PC-3 (cell line): ENCODE measurements at places on chromosomes 2 and 18. TPM values are rescaled to one million over a fixed set of nuclear protein-coding genes. Genes with fewer than 3 reads are reported as not detected.

The PSMA8 gene
- total RNA-seq: not detected in 2 replicates

DNA sequence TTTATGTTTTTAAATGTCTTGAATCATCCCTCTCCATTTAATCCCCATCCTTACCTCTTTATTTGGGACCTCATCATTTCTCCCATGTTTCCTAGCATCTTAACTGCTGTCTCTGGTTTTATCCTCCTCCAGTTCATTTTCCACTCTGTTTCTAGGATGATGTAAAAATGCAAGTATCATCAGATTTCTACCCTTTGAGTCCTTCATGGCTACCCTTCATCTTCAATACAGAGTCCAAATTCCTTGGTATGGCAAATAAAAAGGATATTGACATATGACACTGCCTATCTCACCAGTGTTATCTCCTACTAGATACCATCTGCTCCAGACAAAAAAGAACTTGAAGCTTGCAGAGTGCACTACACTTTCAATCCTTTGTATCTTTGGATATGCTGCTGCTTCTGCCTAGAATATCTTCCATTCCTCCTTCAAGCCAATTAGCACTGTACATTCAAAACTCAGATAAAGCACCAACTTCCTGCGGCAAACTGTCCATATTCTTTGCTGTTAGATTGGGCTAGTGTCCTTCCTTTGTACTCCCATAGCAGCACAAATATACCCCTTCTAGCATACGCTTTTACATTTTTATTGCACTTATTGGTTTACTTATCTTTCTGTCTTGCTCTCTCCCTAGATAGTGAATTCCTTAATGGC lies 24.6 kb upstream of the TLK1 start:
- H3K27ac ChIP-seq: 0 out of 2 replicates have a peak overlapping the region, but pooled peaks have one; percentile 7
- H3K4me1 ChIP-seq: peaks cover 16% of the 10 kb centered on the region
- no peaks in the 10 kb centered on the region for H3K36me3 ChIP-seq
- no peak for DNase-seq
- H3K27me3 ChIP-seq: no peaks in the 10 kb centered on the region

DNA sequence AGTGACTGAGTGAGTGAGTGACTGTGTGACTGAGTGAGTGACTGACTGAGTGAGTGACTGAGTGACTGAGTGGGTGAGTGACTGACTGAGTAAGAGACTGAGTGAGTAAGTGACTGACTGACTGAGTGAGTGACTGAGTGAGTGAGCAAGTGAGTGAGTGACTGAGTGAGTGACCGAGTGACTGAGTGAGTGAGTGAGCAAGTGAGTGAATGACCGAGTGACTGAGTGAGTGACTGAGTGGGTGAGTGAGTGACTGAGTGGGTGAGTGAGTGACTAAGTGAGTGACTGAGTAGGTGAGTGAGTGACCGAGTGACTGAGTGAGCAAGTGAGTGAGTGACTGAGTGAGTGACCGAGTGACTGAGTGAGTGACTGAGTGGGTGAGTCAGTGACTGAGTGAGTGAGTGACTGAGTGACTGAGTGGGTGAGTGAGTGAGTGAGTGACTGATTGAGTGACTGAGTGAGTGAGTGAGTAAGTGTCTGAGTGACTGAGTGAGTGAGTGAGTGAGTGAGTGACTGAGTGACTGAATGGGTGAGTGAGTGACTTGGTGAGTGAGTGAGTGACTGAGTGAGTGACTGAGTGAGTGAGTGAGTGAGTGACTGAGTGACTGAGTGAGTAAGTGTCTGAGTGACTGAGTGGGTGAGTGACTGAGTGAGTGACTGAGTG lies 13.3 kb downstream of the MAL start:
- no peak for DNase-seq
- H3K4me1 ChIP-seq: peaks cover 39% of the 10 kb centered on the region
- H3K4me3 ChIP-seq: no peak overlapping the region
- H3K27me3 ChIP-seq: no peaks in the 10 kb centered on the region
- no peak overlapping the region for H3K27ac ChIP-seq
- no peaks in the 10 kb centered on the region for H3K36me3 ChIP-seq

- no peak for DNase-seq
- H3K36me3 ChIP-seq: no peaks in the 10 kb centered on the region; the same call in 1 of the 2 replicates
- H3K4me1 ChIP-seq: peaks cover 24% of the 10 kb centered on the region
- no peaks in the 10 kb centered on the region for H3K27me3 ChIP-seq
- no peak overlapping the region for H3K4me3 ChIP-seq
Observed at GRCh38 chr2:201262718-201263117, 2.4 kb downstream of the CASP8 start.

The AQP4 gene
- not detected in 2 replicates for total RNA-seq

GRCh38 chr2:61162721-61163120 lies 733 bp downstream of the C2orf74 start:
- peaks cover 18% of the 10 kb centered on the region for H3K36me3 ChIP-seq
- no peak for DNase-seq
- H3K4me3 ChIP-seq: no peak overlapping the region
- H3K4me1 ChIP-seq: no peaks in the 10 kb centered on the region
- no peak overlapping the region for H3K27ac ChIP-seq

The PECR gene
- 23.0 and 26.0 TPM in 2 replicates for total RNA-seq

- H3K27me3 ChIP-seq: no peaks in the 10 kb centered on the region
- H3K36me3 ChIP-seq: no peaks in the 10 kb centered on the region; the same call in 1 of the 2 replicates
- no peak overlapping the region for H3K4me3 ChIP-seq
- no peaks in the 10 kb centered on the region for H3K4me1 ChIP-seq
- no peak for DNase-seq
Observed at GRCh38 chr2:95208106-95208505, 785 bp downstream of the ZNF892 start.

The LCT gene
- not detected in 2 replicates for total RNA-seq

The RAD51AP2 gene
- total RNA-seq: not detected in 2 replicates

DNA sequence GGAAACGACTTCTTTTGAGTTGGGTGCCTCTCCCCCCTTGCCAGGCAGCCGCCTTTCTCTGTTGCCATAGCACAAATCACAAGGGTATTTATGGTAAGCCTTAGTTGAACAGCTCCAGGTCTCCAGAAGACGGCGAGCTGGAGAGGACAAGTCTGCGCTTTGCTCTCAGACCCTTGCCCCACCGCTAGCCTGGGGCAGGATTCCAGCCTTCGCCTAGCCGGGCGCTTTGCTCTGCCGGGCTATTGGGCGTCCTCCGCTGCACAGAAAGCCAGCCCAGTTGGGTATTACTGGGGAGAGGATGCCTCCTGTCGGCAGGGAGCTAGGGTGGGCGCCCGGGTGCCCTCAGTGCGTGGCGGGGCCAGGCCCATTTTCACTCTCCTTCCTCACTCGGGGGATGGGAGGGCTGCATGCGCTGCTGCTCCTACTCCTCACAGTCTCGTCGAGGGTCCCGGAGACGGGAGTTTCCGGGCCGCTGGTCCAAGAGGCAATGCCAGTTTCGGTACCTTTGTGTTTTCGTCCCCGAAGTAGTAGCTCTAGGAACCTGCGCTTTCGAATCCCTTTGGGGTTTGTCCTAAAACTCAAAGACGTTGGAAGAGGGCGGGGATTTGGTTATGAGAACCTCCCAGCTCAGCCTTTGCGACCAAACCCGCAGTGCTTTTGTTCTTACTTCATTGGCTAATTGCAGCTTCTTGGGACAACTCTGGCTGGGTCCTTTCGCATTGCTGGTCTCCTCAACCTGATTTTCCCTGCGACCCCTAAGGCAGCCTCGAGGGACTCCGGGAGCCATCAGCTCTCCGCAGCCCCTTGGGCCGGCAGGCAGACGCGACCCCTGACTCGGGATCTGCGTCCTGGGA lies 3.6 kb upstream of the DLX2 start:
- H3K4me1 ChIP-seq: 0 out of 2 replicates have a peak, but pooled peaks cover 10% of the 10 kb centered on the region
- H3K27ac ChIP-seq: no peak overlapping the region
- no peaks in the 10 kb centered on the region for H3K36me3 ChIP-seq
- H3K4me3 ChIP-seq: peak overlapping the region; percentile 67
- peak; percentile 52 for DNase-seq
- no peaks in the 10 kb centered on the region for H3K27me3 ChIP-seq

DNA sequence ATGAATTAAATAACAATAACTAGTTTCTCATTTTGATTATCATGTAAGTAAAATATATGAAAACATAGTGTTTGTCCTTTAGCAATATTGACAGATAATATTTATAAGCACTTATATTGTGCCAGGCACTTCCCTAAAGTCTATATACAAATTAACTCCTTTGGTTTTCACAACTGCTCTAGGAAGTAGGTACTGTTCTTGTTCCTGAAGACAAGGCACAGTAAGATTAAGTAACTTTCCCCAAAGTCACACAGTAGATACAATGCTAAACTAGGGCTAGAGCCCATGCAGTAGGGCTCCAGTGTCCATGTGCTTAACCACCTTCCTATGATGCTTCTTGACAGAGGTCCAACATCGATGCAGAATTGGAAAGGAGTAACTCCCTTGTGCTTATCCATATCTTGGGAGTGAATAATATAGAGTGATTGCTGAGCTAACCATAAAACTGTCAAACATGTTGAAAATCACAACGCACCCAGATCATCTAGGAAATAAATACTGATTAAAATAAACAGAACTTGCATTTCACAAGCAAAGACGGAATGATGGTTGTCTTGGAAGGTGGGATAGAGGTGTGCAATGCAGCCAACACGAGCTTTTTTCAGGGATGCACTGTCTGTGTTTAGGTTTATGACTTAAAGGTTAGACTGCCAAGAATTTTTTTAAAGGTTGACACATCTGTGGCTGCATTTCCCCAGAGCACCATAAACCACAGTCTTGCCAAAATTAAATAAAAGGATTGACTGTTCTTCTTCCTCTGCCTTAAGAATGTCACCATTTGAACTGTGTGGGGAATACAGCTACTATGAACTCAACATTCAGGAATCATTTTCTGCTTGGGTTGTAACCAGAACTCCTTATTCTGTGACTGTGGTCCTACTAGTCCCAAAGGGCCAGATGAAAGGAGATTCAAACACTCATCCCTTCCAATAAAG lies 80.8 kb downstream of the ANKRD44 start:
- peak; percentile 63 for DNase-seq
- no peaks in the 10 kb centered on the region for H3K27me3 ChIP-seq
- no peaks in the 10 kb centered on the region for H3K36me3 ChIP-seq
- H3K4me1 ChIP-seq: peaks cover 13% of the 10 kb centered on the region

DNA sequence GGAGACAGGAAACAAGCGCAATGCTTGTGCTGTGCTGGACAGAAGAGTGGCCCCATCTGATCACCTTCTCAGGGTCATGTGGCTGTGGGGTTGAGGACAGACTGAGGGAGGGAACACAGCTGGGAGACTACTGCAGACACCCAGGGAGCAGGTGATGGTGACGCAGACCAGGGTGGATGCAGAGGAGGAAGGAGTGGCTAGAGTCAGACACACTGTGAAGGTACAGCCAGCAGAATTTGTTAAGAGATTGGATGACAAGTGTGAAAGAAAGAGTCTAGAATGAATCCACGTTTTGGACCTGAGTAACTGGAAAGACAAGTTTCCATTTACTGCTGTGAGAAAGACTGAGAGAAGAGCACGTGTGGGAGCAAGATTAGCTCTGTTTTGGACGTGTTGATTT lies 15.9 kb upstream of the POMC start:
- DNase-seq: peak; percentile 56
- 0 out of 2 replicates have a peak, but pooled peaks cover 2% of the 10 kb centered on the region for H3K27me3 ChIP-seq
- H3K27ac ChIP-seq: no peak overlapping the region

The ABCG8 gene
- not detected in 2 replicates for total RNA-seq

The TMEM37 gene
- 0.26 and 0.40 TPM in 2 replicates for total RNA-seq

GRCh38 chr2:126358122-126358521 lies 297.8 kb upstream of the GYPC start:
- DNase-seq: no peak
- no peak overlapping the region for H3K27ac ChIP-seq
- H3K36me3 ChIP-seq: no peaks in the 10 kb centered on the region
- no peaks in the 10 kb centered on the region for H3K27me3 ChIP-seq
